Lung microvascular endothelial cell (primary cell): ENCODE measurements at places on chromosomes 16 and 17. TPM values are rescaled to one million over a fixed set of nuclear protein-coding genes. Genes with fewer than 3 reads are reported as not detected.

DNA sequence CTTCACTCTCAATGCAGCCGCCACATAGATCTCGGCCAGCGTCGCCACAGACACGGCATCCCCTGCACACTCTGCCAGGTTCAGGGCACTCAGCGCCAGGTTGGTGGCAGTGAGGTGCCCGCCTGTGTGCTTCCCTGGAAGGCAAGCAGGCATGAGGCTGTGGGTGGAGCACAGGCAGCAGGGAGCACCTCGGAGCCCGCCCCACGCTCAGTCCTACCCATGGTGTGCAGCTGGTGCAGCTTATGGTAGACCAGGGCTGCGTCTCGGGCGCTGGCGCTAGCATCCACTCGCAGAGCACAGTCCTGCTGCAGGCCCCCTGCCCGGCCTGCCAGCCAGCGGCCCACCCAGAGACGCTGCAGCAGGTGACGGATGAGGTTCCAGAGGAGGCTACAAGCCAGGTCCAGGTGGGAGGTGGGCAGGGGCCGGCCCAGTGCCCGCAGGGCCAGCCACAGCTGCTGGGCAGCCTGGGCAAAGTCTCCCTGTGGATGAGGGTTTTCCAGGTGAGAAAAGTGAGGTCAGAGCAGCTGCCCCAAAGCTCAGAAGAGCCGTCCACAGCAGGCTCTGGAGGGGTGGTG lies 20.5 kb downstream of the SREBF1 start:
- DNase-seq = no peak

- no peak for DNase-seq
Observed at GRCh38 chr17:50918933-50919296, 52.8 kb upstream of the TOB1 start.

DNA sequence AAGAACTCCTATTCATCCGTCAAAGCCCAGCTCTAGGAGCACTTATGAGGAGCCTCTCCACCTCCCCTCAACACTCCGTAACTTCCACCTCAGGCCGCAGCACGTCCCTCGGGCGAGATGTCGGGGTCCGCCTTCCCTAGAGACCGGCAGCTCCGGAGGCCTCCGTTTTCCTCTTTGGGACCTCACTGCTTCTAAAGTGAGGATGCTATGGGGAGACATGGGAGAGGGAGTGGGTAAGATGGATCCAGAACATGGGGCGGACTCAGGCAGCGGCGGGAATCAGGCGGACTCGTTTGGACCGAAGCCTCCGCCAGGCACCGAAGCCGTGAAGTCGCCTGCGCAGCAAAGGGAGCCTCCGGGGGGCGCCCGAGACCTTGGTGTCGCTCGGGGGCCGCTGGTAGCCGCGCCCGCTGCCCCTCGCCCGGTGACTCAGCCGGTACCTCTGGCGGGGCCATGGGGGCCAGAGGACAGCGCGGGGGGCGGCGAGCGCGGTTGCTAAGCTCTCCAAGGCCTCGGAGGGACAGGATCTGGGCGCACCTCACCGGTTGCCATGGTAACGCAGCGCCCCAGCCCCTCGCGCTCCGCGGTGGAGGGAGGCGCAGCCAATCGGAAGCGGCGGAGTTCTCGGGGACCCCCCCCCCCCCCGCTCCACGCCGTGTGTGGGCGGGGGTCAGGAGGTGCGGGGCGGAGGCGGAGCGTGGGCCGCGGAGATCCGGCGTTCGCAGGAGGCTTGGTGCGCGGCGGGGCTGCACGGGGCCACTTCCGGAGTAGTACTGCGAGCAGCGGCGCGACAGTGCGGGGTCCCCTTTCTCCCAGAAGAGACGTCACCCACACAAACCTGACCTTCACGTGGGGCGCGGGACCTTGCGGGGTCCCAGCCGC lies 1.3 kb upstream of the HIC1 start:
- peak; percentile 84 for DNase-seq

DNA sequence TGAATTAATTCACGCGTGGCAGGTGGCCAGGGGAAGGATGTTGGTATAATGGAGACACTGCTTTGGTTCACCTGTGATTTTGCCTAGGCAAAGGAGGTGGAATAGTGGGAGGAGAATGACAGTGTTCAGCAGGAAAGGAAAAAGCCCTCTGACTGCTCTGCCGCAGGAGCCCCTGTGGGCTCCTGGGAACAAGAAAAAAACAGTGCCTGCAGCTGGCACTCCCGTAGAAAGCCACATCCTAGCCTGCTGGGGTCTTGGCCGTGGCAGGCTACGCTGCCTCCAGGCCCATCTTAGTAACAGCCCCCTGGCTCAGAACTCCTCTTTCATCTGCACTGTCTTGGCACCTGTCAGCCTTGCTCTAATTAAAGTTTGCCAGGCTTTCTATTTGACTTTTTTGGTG lies 20.6 kb downstream of the ADORA2B start:
- no peak for DNase-seq

The SPNS1 gene
- 21.4 and 26.0 TPM in 2 replicates for total RNA-seq

DNA sequence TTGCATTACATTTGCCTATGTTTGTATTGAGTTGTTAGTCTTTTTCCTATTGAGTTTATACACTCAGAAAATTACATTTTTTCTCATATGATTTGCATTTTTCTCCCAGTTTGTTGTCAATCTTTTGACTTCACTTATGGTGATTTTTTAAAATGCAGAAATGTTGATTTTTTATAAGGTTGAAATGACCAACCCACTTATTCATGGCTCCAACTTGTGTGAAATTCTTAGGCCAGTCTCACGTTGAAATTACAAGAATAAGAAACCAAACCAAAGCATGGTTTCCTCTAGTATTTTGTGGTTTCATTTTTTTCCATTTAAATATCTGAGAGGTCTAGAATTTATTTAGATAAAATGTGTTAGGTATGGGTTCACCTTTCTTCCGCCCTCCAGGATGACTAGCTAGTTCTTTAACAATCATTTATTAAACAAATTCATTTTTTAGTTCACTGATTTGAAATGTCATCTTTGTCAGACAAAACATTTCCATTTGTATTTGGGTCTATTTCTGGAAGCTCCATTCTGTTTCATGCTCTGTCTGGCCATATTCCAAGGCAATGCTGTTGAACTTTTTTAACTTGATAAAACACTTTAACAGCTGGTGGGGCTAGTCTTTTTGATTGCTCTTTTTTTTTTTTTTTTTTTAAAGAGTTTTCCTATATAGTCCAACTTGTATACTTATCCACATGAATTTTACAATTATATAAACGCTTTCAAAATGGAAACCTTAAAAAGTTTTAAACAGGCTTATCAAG lies 40.0 kb downstream of the FAM20A start:
- no peak for DNase-seq
